NCI-H1436 treated with DMSO at 0.1 percent for 48 hours (cell line): ENCODE measurements at places on chromosomes 7 and 10.

DNA sequence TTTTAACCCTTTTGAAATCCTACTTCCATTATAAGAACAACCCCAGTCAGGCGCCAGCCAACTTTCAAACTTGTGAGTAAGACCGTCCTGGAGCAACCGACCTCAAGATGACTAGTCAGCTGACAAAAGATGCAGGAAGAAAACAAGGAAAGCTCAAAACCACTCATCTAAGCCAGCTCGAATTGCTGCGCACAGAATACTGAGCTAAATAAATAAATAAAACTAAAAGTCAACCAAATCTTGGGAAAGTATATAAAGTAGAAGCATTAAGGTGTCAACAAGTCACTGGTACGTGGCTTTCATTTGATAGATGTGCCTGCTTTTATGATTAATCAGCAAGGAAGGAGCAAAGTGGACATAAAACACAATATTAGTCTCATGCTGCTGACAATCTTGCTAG is 1269.8 kb downstream of the XPNPEP1 start:
- DNase-seq = no peak

GRCh38 chr10:52322936-52323335 is 8.9 kb downstream of the DKK1 start:
- DNase-seq = no peak

- no peak for DNase-seq
These were observed 19.0 kb upstream of the ELFN1 start for GRCh38 chr7:1651031-1651446.

GRCh38 chr7:73809467-73809951 is 21.3 kb upstream of the CLDN4 start:
- DNase-seq = no peak

- DNase-seq = no peak
These were observed 50.9 kb downstream of the KLF6 start for GRCh38 chr10:3734111-3734510.

- DNase-seq = no peak
These were observed 46.7 kb upstream of the PLCE1 start for GRCh38 chr10:93947055-93947454.
